ENCODE measurements at places on chromosomes 1 and 21.

GRCh38 chr1:173190101-173190936 is 16.8 kb downstream of the TNFSF4 start:
- peak; percentile 74 for DNase-seq

DNA sequence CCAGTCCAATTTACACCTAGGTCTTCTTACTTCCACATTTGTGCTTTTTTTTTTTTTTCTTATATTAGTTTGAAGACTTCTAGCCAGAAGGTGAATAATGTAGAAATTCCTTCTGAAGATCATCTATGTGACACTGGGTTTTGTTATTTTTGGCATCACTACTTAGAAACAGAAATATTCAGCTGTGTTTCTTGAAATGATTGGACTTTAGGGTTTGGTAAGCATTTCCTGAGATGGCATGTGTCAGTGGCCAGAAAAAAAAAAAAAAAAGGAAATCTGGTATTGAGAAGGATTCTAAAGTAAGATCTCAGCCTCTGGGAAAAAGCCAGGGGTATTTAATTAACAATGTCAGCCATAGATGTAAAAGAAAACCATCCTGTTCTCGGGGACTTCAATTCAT is 43.4 kb upstream of the LRRC8C start:
- DNase-seq: no peak

GRCh38 chr1:58432851-58433668 is 113.5 kb downstream of the OMA1 start:
- peak; percentile 35 for DNase-seq

- DNase-seq: no peak
Observed at GRCh38 chr1:226946285-226946684, 6.2 kb downstream of the COQ8A start.

DNA sequence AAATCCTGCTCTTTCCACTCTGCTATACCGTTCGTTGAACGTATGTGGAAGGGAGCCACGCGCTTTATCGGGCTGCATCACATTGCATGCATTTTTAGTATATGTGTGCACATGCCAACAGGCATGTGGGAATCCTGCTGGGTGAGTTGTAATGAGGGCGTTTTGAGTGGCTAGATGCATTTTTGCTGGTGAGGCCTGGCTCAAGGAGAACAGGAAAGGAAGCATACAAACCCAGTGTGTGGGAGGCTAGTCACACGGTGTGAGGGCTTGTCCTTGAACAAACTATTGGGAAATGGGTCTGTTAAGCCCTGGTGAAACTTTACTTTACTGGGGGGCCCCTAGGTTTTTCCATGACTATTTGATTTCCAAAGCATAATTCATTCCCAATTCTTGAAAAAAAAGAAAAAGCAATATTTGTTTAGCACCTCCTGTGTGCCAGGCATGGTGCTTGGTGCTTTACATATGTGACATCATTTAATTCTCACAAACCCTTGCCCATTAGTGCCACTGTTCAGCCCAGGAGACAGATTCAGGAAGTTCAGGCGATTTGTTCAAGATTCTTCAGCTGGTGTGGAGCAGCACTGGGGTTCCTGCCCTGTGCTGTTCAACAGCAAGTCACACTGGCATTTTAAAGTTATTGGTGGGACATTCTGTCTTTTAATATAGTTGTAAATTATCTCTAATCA is 25.6 kb upstream of the JUN start:
- DNase-seq: peak; percentile 62

GRCh38 chr1:235299169-235299858 is 28.7 kb downstream of the ARID4B start:
- no peak for DNase-seq

GRCh38 chr1:110339407-110340206 is 430 bp downstream of the RBM15 start:
- DNase-seq: peak; percentile 40

DNA sequence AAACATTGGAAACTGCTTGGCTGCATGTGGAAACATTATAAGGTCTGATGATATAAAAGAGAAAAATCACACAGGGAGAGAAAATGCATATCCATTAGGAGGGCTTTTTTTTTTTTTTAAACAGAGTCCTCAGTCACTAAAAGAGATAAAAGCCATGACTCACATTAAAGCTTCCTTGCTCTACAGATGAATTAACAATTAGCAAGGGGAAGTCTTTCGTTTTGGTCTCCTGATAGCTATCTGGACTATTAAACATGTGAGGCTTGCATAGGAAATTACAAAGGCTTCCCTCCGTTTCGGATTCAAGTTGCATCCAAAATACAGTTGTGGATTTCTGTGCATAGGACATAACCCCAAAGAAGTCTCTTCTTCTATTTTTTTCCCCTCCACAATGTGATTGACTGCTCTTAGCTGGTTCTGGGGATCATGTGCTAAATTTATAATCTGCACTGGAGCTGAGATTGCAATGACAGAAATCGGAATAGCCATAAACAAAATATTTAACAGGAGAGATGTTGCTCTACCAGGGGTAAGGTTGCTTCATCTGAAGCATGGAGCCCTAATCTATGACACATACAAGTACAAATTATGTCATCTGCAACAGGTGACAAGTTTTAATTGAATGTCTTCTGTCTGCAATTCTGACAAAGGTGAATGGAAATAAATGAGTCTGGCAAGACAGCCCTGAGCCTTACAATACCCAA is 146.8 kb downstream of the ESRRG start:
- DNase-seq: no peak
